ENCODE measurements at places on chromosomes 6 and 20.

GRCh38 chr20:39623584-39624234 is 661.6 kb downstream of the DHX35 start:
- no peak for DNase-seq

DNA sequence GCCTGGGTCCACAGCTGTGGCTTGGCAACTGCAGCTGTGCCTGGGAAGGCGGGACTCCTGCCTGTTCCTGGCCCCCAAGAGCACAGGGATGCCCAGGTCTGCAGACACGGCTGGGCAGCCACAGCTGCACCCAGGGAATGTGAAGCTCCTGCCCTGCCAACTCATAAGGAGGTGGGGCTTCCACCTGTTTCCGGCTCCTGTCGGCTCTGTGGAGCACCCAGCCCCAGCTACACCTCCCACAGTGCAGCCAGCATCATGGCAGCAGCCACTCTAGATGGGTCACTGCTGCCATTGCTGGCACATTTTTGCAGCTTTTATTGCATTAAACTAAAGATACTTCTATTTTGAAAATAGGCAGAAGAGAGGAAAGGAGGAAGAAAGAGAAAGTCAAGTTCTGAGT is 207.9 kb downstream of the SAMD5 start:
- DNase-seq = no peak

GRCh38 chr6:133827766-133828165 is 61.1 kb upstream of the TCF21 start:
- DNase-seq = no peak

- no peak for DNase-seq
These were observed 19.7 kb upstream of the SYNJ2 start for GRCh38 chr6:157961832-157962575.

DNA sequence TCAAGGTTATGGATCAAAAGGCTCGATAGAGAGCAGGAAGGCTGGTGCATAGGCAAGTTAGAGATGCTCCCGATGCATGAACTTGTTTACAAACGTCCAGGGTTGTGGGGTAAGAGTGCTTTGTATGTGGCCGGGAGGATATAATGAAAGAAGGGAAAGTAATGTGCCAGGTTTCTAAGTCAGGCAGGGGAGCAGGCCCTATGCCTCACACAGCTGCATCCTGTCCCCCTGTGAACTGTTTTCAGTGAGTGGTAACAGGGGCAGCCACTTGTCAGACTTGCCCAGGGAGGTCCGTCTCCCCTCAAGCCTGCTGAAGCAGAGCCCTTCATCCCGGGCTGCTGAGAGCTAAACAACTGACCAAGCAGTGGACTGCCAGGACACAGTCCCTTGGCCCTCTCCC is 19.4 kb downstream of the KCNK5 start:
- no peak for DNase-seq

- DNase-seq = peak; percentile 7
These were observed 58.1 kb downstream of the L3MBTL3 start for GRCh38 chr6:130076512-130076911.

Data from CD4-positive, alpha-beta T cell treated with Interleukin-15 for 4 hours (primary cell).